Stimulated activated CD4-positive, alpha-beta T cell treated with anti-CD3 and anti-CD28 coated beads, Interleukin-15, amount 100 ng/mL, for 1 hour (primary cell): ENCODE measurements at places on chromosomes 11 and 22.

GRCh38 chr22:27576413-27576812, 225.1 kb downstream of the MN1 start:
- DNase-seq: no peak

GRCh38 chr11:132361011-132361550, 990.7 kb downstream of the NTM start:
- DNase-seq: no peak

- no peak for DNase-seq
These were observed 103.5 kb downstream of the DDX10 start for GRCh38 chr11:108768370-108768769.

DNA sequence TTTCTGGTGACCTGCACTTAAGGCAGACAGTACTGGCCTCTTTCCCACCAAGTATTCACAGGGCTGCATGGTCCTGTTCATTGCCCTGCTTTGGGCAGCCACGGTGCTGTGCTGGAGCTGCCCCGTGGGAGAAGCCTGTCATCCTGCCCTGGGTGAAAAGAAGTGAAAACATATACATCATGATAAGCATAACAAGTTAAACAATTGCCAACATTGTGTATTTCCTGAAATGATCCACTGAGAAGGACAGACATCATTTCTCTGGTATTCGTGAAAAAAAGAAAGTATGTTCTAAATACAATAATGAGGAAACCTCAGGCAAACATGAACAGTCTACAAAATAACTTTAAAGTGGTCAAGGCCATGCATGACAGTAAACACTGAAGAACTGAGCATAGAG, 393.1 kb downstream of the TMEM135 start:
- no peak for DNase-seq

- DNase-seq: no peak
These were observed 21.4 kb downstream of the PANX1 start for GRCh38 chr11:94150056-94150455.

GRCh38 chr11:35045236-35045820, 93.6 kb upstream of the CD44 start:
- no peak for DNase-seq

GRCh38 chr11:115629456-115630015, 125.3 kb upstream of the CADM1 start:
- no peak for DNase-seq

DNA sequence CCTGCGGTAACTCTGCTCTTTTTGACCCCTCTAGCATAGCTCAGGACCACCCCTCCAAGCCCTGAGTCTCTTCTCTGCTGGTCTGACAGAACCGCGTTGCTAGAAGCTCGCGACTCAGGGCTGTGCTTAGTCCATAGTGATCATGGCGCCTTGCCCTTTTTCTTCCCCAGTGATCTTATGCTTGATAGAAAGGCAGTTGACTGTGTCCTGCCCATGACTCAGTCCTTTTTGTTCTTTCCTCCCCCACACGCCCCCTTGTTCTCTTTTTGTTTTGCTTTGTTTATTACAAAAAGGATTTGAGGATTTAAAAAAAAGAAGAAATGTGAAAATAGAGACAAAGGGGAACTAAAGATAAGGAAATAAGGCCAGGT, 17.5 kb downstream of the IL17RA start:
- no peak for DNase-seq

DNA sequence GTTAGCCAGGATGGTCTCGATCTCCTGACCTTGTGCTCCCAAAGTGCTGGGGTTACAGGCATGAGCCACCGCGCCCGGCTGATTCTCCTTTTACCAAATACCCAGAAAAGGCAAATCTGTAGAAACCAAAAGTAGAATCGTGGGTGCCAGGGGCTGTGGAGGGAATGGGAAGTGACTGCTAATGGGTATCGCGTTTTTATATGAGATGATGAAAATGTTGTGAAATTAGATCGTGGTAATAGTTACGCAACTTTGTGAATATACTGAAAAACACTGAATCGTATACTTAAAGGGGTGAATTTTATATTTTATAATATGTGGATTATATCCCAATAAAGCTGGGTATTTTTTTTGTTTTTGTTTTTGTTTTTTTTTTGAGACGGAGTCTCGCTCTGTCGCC, 48.2 kb upstream of the CREB3L1 start:
- no peak for DNase-seq

DNA sequence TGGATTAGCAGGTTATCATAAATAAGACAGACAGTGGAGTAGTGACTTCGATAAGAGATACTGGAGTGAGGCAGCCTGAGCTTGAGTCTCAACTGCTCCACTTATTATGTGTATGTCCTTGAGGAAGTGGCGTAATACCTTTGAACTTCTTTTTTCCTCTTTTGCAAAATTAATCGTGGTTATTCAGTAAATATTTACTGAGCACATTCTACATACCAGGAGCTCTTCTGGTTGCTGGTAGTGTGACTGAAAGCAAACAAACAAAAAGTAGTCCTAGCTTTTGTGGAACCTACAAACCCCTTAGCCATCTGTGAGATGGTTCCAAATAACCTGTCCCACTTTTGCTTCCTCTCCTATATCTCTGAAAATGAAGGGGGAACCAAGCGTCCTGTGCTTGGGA, 125.6 kb upstream of the ASPHD2 start:
- no peak for DNase-seq

- no peak for DNase-seq
These were observed 34.2 kb upstream of the FTH1 start for GRCh38 chr11:62001450-62002191.

DNA sequence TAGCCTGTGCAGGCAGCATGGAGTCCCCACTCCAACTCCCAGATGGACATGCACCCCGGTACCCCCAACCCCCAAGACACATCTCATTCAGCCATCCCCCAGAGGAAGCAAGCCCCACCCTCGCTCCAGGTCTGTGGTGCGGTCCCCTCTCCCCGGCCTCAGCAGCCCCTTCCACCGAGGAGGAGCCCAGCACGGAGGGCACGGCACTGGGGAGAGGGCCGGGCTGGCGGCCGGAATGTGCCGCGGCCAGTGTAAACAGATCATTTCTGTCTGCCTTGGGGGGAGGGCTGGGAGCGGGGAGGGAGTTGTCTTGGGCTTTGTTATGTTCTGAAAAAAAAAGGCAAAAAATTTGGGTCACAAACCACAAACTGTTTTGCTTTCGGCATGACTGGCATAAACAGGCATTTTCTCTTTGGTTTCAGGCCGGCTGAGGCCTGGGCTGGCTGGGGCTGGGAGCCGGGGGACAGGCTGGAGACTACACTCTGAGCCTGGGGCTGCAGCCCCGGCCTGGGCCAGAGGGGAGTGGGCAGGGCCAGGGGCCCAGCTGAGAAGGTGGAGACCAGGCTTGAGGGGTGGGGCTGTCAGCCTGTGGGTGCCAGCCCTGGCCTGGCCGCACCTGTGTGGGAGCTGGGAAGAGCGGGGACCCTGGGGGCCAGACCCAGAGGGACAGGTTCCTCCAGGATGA, 16.8 kb downstream of the IGF2 start:
- DNase-seq: no peak

DNA sequence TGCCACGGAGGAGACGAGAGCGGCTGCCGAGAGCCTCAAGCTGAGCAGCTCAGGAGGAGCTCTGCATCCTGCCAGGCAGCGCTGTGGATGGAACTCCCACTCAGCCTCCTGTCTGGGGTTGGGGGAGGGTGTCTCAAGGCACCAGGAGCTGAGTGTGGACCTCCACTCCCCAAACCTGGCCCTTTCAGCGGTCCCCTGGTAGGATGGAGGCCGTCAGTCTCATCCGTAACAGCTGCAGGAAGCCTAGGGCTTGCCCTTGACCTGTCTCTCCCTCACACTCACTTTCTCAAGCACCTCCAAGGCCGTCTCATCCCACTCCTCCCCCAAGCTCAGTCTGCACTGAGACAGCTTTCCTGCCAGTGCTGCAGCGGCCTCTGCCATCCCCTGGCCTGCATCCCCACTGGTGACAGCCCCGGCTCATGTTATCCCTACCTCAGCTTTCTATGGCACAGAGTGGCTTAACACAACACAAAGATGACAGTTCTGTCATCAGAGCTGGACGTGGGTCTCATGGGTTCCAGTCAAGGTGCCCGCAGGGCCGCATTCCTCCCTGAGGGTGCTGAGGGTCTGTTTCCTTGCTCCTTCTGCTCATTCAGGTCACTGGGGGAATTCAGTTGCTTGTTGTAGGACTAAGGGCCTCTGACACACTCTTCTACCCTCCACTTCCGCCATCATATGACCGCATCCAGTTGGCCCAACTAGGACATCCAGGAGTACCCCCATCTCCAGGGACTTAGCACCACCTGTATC, 341.9 kb upstream of the B3GAT1 start:
- DNase-seq: no peak

- DNase-seq: no peak
These were observed 71.8 kb upstream of the PAX6 start for GRCh38 chr11:31882951-31883392.

DNA sequence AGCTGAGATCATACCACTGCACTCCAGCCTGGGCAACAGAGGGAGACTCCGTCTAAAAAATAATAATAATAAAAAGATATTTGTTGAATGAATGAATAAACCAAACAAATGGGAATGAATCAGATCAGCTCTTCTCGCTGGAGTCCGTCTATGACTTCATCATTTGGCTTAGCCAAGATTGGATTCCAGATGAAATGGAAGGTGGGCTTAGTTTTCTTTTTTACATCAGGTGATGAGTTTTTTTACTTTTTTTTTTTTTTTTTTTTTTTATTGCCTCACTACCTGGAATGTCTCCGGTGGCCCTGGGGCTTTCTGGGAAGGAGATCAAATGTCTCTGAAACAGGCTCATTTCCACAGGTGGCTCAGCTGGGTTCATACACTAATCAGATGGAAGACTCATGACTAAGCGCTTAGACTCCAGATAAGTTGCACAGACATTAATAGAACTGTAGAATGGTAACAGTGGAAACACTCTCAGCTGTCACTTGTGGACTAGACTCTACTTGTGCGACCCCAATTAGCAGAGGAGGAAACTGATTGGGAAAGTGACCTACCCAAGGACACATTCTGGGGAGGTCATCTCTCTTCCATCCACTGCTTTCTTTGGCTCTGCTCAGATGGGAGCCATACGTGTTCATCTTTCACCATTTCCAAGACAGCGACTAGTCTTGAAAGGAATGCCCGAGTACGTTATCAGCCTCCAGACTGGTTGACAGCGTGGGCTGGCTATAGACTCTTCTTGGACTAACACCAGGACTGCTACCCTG, 20.5 kb upstream of the RBFOX2 start:
- no peak for DNase-seq

- no peak for DNase-seq
These were observed 62.0 kb downstream of the RRM1 start for GRCh38 chr11:4156571-4156970.

- DNase-seq: no peak
These were observed 12.2 kb downstream of the MPPED2 start for GRCh38 chr11:30573951-30574350.

GRCh38 chr11:61505640-61506155, 2.9 kb upstream of the LRRC10B start:
- DNase-seq: no peak

GRCh38 chr11:96098511-96099241, 174.8 kb upstream of the MTMR2 start:
- no peak for DNase-seq

- no peak for DNase-seq
These were observed 17.6 kb upstream of the BDNF start for GRCh38 chr11:27717801-27718229.

- DNase-seq: no peak
These were observed 73.2 kb downstream of the RAB38 start for GRCh38 chr11:88101881-88102597.

DNA sequence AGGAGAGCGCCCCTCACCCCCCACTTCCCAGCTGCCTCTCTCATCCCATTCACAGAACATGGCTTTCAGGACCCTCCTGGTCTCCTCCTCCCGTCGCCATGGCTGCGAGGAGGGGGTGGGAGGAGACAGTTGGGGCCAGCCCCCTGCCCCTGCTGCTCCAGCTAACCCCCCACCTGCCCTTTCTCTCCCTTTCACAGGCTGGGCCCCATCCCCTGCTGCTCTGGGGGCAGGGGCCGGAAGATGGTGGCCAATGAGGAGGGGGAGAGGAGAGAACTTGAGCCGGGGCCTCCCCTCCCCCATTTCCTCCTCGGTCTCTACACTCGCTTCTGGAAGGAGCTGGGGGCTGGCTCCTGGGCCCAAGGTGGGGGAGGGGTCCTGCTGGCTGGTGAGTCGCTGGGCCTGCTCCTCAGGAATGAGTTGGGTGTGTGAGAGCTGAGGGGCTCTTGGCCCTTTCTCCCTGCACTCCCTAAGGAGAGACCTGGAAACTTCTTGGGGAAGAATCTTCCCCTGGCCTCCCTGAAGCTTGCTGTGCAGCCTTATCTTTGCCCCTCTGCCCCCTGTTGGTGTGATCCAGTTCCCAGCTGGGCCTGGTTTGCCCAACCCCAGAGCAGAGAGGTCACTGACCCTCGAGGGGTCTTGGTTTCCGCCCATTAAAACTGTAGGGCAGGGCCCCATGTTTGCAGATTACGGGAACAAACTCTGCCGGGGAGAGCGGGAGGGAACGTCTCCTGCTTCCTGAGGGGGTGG, 10.2 kb downstream of the YPEL4 start:
- no peak for DNase-seq

- no peak for DNase-seq
These were observed 614.9 kb upstream of the LRRC4C start for GRCh38 chr11:42074306-42074705.

DNA sequence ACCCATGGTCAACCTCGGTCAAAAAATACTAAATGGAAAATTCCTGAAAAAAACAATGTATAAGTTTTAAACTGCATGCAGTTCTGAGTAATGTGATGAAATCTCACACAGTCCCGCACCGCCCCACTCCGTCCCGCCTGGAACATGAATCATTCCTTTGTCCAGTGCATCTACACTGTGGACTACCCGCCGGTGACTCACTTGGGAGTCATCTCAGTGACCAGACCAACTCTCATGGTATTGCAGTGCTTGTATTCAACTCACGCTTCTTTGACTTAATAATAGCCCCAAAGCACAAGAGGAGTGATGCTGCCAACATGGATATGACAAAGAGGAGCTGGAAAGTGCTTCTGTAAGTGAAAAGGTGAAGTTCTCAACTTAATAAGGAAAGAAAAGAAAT, 48.8 kb downstream of the ARHGAP32 start:
- no peak for DNase-seq

DNA sequence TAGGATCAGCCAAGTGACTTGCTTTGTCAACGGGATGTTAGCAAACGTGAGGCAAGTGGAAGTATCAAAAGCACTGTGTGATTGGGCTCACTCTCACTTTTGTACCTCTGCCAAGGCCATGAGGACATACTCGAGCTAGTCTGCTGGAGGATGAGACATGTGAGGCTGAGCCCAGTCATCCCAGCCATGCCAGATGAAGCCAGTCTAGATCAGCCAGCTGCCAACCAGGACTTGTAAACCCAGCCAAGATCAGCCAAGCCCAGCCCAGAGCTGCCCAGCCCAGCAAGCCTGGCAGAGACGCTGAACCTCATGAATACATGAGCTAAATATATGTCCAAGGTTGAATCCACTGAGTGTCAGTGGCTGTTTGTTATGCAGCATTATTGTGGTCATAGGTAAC, 369.7 kb downstream of the MN1 start:
- DNase-seq: no peak

- no peak for DNase-seq
These were observed 17.0 kb downstream of the MOGAT2 start for GRCh38 chr11:75734491-75735180.

GRCh38 chr22:45503816-45504372, 1.2 kb downstream of the FBLN1 start:
- DNase-seq: no peak

- no peak for DNase-seq
These were observed 13.7 kb upstream of the UCP3 start for GRCh38 chr11:74022546-74022945.

- DNase-seq: no peak
These were observed 57.7 kb downstream of the PICALM start for GRCh38 chr11:86011175-86011574.

GRCh38 chr22:21970037-21970799, 12.4 kb downstream of the TOP3B start:
- no peak for DNase-seq
